RWPE1 (cell line): ENCODE measurements at places on chromosomes 13 and 19.

- DNase-seq: no peak
These were observed 23.3 kb downstream of the ZNF787 start for GRCh38 chr19:56097776-56098175.

DNA sequence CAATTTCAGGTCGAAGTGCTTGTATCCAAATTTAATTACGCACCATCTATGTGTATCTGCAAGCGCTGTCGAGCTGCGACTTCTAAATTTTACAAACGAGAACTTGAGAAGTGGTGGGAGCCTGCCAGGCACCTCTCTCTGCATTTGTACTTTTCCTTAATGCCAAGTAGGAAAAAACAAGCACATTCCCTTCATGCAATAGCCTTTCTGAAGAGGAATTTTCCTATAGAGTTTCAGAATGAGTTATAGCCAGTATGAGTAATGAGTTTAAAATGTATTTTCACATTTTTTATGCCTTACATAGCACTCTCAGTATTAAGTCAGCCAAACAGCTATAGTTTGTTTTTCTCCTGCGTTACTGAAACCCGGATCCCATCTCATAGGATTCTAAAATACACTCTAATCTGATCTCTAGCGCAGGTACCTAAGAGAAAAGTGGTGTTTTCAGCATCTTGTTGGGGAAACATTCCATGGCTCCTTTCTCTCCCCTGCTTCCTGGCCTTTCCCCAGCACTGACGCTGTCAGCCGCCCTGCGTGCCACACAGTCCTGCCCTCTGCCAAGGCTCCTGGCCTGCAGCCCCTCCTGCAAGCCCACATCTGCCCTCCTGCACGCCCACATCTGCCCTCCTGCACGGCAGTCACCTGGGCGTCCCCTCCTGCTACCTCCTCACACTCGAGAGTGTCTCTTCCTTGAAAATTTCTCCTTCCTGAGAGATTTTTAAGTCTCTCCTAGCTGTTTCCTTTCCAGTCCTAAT, 526.9 kb downstream of the MYO16 start:
- DNase-seq: peak; percentile 69

DNA sequence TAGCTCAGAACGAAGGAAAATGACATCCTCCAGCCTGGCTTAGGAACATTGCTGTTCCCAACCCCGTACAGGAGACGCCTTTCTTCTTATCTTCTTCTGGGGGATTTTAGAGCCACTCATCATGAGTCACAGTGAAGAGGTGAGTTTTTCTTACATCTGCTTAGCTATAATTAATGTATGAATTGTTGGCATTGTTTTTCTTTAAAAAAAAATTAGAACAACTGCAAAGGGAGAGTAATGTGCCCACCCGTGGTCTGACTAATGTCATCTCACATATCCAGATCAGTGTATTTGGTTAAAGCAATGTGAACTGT, 310.6 kb upstream of the TSHZ3 start:
- DNase-seq: no peak

GRCh38 chr13:20127262-20127561, 33.6 kb downstream of the GJA3 start:
- DNase-seq: no peak

DNA sequence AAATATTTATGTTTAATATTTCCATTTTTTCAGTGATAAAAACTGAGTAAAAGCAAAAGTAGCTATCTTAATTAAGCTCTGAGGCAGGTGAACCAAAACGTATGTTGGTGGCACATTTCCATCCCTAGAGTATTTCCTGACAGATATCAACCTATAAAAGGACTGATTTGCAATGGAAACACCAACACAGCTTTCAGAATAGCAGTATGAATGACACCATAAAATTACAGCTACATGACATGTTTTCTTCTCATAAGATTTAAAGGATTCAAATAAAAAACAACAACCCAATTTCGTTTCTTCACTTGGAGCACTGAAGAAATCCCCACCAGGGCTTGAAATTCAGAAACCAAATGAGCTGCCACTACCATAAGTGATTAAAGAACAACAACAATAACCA, 194.4 kb downstream of the RFC3 start:
- DNase-seq: no peak

DNA sequence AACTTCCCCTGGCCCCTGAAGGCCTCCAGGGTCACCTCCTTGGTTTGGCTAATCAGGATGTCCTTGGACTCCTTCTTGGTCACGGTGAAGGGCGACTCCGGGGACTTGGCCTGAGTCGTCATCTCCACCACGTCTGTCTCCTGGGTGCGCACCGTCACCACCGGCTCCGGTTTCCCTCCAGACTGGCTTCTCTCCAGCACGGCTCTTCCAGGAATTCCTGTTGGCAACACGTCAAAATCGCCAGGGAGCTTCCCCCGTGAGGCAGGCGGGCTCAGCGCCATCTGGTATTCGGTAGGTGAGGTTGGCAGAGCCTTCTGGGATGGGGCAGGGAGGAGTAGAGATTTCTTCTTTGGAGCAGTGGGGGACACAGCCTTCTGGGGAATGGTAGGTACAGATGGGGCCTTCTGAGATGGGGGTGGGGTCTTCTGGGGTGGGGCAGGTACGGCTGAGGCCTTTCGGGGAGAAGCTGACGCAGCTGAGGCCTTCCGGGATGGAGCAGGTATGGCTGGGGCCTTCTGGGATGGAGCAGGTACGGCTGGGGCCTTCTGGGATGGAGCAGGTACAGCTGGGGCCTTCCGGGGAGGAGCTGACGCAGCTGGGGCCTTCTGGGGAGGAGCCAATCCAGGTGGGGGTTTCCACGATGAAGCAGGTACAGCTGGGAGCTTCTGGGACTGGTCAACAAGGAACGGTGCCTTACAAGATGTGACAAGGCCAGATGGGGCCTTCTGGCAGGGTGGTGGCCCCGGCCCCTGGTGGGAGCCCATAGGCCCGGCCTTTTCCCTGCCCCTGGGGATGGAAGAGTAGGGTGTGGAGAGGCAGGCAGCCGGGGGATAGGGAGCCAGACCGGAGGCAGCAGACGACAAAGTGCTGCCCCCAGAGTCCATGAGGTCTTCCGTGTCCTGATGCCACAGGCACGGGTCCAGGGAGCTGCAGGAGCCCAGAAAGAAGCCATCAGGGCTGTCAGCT, 3.8 kb downstream of the GARIN5B start:
- no peak for DNase-seq

DNA sequence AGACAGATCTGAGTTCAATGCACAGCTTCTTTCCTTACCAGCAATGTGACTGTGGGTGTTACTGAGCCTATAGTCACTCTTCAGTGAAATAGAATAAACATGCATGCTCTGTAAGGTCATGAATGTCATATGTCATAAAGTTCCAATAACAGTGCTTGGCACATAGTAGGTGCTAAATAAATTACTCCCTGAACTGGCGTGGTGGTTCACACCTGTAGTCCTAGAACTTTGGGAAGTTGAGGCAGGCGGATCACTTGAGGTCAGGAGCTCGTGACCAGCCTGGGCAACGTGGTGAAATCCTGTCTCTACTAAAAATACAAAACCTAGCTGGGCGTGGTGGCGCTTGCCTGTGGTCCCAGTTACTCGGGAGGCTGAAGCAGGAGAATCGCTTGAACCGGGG, 13.2 kb downstream of the WBP4 start:
- no peak for DNase-seq

GRCh38 chr13:46378411-46378810, 8.6 kb downstream of the RUBCNL start:
- no peak for DNase-seq

- no peak for DNase-seq
These were observed 34.4 kb upstream of the UBL3 start for GRCh38 chr13:29884671-29885430.

GRCh38 chr13:108200781-108201398, 14.4 kb downstream of the LIG4 start:
- peak; percentile 43 for DNase-seq

- no peak for DNase-seq
These were observed 50.9 kb upstream of the TEX29 start for GRCh38 chr13:111269508-111269907.

DNA sequence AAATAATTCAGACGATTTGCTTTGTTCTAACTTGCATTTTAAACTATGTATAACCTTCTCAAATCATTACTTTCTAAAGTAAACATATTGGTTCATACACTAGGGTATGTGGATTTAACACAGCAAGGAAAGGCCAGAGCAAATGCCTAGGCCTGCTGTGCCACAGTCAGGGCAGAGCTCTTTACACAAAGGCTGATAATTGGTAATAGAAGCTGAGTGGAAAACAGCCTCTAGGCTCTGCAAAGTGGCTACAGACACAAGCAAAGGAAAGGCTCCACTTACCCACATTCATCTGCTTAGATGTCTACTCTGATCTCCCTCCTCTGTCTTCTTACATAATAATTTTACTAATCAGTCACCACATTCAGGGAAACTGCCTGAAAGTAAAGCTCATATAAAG, 382.9 kb downstream of the OLFM4 start:
- DNase-seq: no peak

DNA sequence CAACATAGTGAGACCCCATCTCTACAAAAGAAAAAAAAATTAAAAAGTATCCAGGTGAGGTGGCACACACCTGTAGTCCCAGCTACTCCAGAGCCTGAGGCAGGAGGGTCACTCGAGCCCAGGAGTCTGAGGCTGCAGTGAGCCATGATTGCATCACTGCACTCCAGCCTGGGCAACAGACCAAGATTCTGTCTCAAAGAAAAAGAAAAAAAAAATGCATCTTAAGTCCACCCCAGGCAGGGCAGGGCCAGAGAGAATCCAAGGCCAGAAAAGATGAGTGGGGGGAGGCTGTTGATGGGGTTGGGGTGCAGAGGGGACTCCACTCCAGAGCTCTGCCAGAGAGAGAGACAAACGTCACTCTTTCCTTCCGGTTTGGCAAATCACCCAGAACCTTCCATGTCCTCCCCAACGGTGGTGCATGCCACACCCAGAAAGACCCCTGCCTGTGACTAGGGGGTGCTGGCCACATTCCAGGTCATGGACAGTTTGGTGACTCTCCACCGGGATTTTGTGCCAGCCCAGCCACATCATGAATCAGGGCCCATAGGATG, 431 bp downstream of the FUT3 start:
- peak; percentile 29 for DNase-seq

GRCh38 chr13:109389892-109390345, 396.5 kb downstream of the IRS2 start:
- DNase-seq: no peak

GRCh38 chr13:102724923-102725322, 30.1 kb upstream of the METTL21C start:
- DNase-seq: peak; percentile 72

GRCh38 chr13:34048652-34049051, 230.7 kb downstream of the RFC3 start:
- DNase-seq: peak; percentile 22

DNA sequence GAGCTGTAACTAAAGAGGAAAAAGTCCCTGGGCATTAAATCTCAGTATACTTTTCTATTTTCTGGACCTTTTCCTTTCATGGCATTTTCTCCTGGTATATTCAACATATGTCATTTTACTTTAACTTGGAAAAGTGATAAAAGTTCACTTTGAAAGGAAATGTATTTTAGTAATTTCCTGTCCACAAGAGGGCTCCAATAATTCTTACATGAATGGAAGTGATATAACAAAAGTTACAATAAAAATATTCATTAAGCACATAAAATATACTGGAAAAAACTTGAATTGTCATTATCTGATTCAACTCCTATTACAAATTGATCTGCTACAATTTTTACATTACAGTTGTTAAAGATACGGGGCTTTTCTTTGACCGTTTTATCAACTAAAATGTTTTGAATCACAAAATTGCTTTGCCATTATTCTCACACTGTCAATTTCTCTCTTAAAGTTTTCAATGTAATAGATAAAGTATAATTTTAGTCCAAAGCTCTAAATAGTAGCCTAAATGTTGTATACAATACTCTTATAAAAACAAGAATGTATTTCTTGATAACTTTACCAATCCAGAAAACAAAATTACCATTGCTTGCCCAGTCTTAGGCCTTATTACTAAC, 4.9 kb downstream of the UBL3 start:
- DNase-seq: no peak

DNA sequence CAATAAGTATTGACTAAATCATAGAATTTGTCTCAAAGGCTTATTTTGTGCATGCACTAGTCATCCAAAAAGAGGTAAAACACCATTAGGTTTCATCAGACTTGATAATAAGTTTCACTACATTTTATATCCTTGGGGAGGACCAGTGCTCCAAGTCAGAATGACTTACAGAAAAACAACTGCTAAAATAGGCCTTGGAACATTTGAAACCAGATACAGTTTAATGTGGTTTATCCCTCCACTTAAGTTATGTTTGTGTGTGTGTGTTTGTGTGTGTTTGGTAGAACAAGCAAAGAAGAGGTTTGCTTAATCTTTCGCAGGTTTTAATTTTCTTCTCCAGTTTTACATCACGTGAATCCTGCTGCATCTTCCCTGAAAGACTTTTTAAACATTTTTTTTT, 570.9 kb downstream of the PCDH9 start:
- no peak for DNase-seq

GRCh38 chr19:5718037-5718578, 1.8 kb downstream of the LONP1 start:
- no peak for DNase-seq

GRCh38 chr13:24075137-24075975, 85.2 kb upstream of the SPATA13 start:
- DNase-seq: no peak

DNA sequence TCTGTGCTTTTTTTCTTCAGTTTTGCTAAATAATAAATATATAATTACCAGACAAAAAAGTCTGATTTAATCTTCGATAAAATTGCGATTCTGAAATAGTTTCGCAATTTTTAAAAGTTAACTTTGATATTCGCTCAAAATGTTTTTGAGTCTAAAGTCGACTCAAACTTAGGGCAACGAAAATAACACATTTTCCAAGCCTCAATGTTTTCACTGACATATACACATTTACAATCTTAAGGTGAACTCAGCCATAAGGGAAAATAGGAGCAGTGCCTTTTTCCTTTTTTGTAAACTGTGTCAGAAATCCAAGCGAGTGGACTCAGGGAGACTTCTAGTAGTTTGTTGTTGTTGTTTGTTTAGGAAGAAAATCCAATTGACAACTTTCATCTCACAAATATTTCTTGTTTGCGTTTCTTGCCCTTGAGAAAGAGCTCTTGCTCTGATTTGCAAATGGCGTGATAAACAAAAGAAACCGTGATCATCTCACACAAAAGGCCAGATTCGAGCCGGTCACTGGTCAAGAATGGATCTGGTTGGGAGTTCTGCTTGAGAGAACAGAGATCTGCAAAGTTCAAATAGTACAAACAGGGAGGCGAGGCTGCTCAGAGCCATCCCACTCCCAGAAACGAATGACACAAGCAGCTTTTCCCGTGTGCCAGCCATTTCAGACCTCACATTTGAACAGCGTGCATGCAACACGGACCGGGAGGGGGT, 2.1 kb downstream of the SOX21 start:
- DNase-seq: no peak
